ENCODE measurements at places on chromosomes 6 and 20. TPM values are rescaled to one million over a fixed set of nuclear protein-coding genes. Genes with fewer than 3 reads are reported as not detected.

The WFDC10A gene
- not detected for total RNA-seq

The DEFB112 gene
- total RNA-seq: not detected

The PLCB4 gene
- total RNA-seq: 31.0 TPM

The LINC00237 gene
- total RNA-seq: not detected

The HCK gene
- total RNA-seq: 10.8 TPM

The CRISP3 gene
- total RNA-seq: not detected

The SIM1 gene
- total RNA-seq: not detected

The OR5V1 gene
- not detected for total RNA-seq

The SLC35D3 gene
- total RNA-seq: not detected

The RNF39 gene
- total RNA-seq: 0.95 TPM

The DYNLT2 gene
- total RNA-seq: 4.3 TPM

The MRAP2 gene
- total RNA-seq: 4.8 TPM

The STMND1 gene
- total RNA-seq: not detected

The IMPG1 gene
- total RNA-seq: not detected

The RANBP9 gene
- 17.9 TPM for total RNA-seq

The KHDRBS2 gene
- 4.5 TPM for total RNA-seq

The SIRPG gene
- 3.8 TPM for total RNA-seq
